ENCODE measurements at places on chromosomes 13 and 19.

DNA sequence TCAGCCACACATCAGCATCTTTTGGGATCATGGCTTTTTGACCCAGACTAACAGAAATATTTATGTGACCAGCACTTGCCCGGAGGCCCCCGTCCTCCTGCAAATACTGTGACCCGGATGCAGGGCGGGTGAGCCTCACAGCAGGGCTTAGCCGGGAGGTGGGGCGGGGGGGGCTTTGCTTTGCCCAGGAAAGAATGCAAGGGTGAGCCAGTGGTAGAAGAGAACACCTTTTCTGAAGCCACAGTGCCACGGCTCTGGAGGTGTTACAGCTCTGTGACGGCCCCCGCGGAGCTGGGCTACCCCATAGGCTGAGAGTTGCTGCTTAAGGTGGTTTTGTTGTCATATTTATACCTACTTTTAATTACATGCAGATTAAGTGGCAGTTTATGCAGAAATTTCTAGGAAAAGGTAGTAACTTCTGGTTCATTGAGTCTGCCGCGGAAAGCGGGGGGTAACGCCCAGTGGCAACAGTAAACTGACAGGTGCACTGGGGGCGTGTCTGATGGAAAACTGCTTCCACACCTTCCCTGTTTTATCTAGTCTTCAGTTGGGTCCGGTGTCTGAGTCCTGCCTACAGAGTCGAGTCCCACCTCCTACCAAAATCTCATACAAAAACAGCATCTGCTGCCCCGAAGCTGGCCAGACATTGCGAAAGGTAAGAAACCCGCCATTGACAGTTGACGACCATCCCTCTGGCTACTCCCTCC is 187.9 kb downstream of the TEX29 start:
- DNase-seq = no peak

GRCh38 chr13:41650706-41651105 is 193.4 kb downstream of the RGCC start:
- DNase-seq = no peak

DNA sequence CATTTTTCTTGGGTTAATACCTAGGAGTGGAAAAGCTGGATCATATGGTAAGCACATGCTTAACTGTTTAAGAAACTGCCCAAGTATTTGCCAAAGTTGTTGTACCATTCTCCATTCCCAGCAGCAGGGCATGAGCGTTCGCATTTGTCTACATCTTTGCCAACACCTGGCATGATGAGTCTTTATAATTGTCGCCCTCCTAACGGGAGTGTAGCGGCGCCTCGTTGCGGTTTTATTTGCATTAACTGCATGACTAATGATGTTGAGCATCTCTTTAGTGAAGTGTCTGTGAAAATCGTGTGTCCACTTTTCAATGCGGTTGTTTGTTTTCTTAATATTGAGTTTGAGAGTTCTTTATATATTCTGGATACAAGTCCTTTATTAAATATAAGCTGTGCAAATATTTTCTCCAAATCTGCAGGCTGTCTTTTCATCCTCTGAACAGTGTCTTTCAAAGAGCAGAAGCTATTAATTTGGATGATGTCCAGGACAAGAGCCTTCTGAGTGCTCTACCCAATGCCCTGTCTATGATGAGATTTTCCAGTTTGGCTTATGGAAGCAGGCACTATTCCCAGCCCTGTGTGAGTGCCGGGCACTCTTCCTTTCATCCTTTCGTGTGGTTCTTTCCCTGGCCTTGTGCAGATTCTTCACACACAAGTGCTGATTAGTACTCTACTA is 202.0 kb downstream of the FOXO1 start:
- DNase-seq = no peak

DNA sequence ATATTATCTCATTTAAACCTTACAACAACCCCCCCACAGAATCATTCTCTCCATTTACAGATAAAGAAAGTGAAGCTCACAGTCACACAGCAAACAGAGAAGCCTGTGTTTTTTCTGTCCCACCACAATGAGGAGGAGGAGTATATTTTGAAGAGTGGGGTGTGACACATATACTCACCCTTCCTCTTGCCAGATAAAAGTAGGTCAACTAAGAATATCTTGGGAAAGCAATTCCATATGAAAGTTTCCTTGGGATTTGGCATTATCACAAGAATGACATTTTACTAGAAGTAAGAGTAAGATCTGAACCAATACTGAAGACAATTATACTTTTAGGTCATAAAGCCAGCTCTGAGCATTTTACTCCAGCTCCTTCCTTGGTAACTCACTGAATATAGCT is 287.5 kb upstream of the HTR2A start:
- no peak for DNase-seq

GRCh38 chr13:30526612-30527495 is 61.1 kb upstream of the HMGB1 start:
- no peak for DNase-seq

- DNase-seq = no peak
Observed at GRCh38 chr19:19445911-19446361, 40.5 kb downstream of the GATAD2A start.

DNA sequence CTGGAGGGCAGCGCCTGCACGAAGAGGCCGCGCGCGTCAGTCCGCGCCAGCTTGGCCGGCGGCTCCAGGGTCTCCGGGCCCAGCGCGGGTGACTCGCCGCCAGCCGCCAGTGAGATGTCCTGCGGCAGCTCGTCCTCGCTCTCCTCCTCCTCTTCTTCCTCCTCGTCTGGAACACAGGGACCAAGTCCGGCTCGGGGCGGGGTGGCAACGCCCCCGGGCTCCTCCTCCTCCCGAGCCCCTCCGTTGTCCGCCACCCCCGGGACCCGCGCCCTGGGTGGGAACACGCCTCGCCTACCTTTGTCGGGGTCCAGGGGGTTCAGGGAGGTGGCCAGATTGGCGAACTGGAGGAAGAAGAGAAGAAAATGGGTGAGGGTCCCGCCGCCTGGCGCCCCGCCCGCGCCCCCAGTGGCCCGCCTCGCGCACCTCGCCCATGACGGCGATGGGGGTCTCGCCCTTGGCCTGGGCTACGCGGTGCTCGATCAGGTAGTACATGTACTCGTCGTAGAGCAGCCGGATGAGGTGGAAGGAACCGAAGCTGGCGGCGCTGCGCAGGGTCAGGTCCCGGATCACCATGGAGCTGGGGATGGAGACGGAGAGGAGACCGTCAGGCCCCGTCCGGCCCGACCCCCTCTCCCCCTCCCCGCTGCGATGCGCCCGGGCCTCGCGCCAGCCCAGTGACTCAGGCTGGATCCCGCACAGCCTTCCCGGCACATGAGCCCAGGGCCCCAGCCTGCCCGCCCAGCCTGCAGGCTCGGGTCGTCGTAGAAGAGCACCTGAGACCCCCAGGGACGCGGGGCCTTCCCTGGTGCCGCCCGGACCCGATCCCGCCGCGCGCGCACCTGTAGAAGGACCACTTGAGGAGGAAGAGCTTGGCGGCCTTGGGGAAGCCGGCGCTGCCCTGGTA is 10.6 kb downstream of the DCAF15 start:
- DNase-seq = no peak

Measured in stimulated activated CD4-positive, alpha-beta T cell treated with anti-CD3 and anti-CD28 coated beads, Interleukin-12 subunit alpha, Interleukin-12 subunit beta, amount 100 ng/mL, for 24 hours (primary cell).